Cardiac muscle cell (in vitro differentiated cells and primary cell): ENCODE measurements at places on chromosomes 6 and 20.

GRCh38 chr6:113824411-113824810 lies 32.7 kb upstream of the MARCKS start:
- DNase-seq, result no peak

DNA sequence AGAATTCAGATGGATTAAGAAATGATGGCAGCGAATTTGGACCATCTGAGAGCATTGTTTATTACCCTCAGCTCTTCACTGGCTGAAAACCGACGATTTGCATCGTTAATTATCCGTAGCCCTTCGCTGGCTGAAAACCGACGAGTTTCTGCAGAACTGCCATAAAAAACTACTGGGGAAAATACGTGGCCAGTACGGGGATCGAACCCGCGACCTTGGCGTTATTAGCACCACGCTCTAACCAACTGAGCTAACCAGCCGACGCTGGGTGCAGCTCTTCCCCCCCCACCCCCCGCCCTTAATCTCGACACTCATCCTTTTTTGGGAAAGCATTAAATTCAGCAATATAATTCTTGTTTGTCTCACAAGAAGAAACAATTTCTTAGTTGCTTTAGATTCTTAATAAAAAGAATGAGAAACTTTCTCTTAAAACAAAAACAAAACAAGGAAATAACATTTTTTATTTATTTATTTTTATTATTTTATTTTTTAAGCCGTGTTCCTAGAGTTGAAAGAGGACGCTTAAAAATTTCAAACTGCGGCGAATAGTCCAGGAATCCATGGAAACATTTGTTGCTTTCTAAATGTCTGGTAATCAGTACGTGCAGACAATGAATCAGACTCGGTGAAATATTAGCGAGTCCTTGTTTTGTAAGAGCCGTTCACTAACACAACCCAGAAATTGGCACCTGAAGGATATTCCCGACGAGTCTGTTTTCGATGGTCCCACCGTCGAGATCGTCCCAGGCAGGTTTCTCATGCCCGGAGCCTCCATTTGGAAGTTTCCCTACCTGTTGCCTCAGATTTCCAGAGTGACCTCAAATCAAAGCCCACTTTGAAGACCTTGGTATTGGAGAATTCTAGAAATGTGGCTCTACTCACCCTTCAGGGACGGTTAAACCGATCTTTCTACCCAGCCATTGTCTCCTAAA lies 27.8 kb downstream of the PRSS16 start:
- DNase-seq, result no peak

GRCh38 chr6:47083586-47084047 lies 41.5 kb upstream of the ADGRF1 start:
- peak; percentile 96 for DNase-seq

DNA sequence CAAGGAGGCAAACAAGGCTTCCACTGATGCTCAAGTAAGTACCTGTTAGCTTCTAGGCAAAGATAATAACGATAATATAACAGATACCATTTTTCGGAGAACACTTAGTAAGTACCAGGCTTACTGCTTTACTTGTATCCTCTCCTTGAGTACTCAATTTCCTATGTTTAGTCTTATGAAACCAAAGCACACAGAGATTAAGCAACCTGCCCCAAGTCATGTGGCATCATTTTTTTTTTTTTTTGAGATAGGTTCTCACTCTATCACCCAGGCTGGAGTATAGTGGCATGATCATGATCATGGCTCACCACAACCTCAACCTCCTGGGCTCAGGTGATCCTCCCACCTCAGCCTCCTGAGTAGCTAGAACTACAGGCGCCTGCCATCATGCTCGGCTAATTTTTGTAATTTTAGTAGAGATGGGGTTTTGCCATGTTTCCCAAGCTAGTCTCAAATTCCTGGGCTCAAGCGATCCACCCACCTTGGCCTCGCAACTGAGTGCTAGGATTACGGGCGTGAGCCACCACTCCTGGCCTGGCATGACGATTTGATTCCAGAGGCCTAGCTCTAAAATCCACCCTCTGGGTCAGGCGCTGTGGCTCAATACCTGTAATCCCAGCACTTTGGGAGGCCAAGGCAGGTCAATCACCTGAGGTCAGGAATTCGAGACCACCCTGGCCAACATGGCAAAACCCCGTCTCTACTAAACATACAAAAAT lies 14.0 kb downstream of the SPAG4 start:
- no peak for DNase-seq

- no peak for DNase-seq
Observed at GRCh38 chr6:51147756-51148155, 329.1 kb downstream of the TFAP2B start.

DNA sequence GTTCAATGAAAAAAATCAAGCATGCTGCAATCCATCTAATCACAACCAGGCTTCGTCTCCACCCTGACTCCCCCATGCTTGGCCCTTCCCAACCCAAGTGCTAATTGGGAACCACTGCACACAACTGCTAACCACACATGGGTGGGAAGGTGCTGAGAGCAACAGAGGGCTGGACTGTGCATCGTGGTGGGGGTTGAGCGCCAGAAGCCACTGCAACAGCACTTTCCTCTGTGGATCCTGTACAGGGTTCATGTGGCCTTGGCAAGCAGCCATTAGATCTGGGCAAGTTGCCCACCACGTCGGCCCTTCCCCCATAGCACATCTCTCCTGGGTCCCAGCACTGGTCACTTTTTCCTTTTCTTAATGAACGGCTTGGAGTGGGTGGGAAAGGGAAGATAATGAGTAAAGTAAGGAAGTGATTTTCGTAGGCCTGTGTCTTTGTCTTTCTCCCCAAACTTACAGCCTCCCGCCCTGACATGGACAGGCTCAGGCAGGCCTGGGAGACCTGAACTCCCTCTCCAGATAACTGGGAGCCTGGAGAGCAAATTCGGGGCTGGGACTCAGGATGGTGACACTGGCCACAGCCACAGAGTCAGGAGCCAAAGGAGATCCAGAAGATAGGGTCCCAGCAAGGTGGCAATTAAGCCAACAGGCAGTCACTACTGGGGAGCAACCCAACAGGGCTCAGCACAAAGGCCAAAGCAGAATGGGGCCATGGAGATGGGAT lies 34.4 kb upstream of the MRPS10 start:
- DNase-seq, result peak; percentile 84

DNA sequence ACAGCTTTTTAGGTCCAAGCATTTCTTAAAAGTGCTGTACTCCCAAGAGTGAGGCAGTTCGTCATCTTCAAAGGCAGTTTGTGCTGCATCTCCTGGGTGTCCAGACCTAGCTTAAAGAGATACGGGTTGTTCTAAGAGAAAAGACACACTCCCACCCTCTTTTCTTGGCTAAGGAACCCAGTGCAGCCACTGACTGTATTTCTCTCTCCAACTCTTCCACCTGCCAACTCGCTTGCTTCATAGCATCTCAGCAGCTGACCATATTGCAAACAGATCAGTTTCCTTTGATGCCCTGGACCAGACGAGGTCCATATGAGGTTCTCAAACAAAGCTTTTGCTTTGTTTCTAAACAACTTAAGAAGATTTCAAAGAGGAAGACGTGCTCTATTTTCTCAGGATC lies 101.1 kb downstream of the ISM1 start:
- no peak for DNase-seq

- DNase-seq, result no peak
Observed at GRCh38 chr6:31711233-31711632, 3.9 kb upstream of the LY6G6D start.

- no peak for DNase-seq
Observed at GRCh38 chr6:117072134-117072533, 193.2 kb upstream of the VGLL2 start.

DNA sequence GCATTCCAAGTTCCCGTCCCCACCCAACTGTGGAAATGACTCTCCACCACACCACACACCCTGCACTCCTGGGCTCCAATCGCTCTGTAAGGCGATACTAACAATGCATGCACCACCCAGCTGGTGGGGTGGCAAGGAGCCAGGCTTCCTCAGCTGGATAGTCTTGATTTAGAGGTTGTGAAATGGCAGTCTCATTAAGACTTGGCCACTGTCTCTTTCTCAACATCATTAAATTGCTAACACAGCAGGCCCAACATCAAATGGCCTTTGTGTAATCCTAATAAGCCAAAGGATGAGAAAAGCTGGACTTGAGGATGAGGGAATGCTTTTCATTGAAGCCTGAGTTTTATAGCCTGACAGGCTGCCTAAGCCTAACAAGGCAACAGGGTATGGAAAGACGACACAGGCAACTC lies 223.7 kb downstream of the GMDS start:
- DNase-seq, result no peak

GRCh38 chr6:83853178-83854000 lies at the start of gene RIPPLY2:
TSS of gene RIPPLY2 (plus strand) at chr6:83853360. CDS start at chr6:83853417, 57 bp downstream.
- DNase-seq, result peak; percentile 63

GRCh38 chr20:61173267-61173666 lies 78.8 kb upstream of the CDH4 start:
- DNase-seq, result no peak

- DNase-seq, result no peak
Observed at GRCh38 chr6:56687551-56687950, 44.9 kb upstream of the DST start.

- DNase-seq, result no peak
Observed at GRCh38 chr6:143698759-143699429, 21.1 kb downstream of the PHACTR2 start.

GRCh38 chr20:53161073-53161472 lies 188.9 kb downstream of the TSHZ2 start:
- no peak for DNase-seq

DNA sequence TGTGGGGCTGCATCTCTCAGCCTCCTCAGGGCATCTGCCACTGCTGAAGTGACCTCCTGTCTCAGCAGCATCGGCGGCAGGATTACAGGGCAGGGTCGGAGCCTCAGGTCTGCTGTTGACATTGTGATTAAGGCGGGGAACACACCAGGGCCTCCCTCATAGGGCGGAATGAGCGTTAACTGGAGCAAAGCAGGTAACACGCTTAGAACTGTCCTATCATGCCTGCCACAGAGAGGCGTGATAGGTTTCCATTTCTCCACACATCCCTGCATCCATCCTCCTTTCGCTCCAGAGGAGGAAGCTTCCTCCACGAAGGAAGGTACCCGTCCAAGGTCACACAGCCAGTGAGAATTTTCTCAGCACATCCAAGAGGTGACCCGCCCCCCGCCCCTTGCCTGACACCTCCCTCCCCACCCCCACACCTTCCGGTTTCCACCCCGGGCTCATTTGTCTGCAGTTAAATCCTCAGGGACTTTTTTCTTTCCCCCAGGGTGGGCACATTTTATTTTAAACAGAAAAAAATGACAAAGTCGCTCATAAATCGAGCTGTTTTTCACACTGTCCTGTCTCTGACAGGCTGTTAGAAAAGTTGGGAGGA lies 200.8 kb downstream of the TFAP2C start:
- no peak for DNase-seq

GRCh38 chr6:168239044-168239773 lies 80.4 kb downstream of the DACT2 start:
- no peak for DNase-seq

DNA sequence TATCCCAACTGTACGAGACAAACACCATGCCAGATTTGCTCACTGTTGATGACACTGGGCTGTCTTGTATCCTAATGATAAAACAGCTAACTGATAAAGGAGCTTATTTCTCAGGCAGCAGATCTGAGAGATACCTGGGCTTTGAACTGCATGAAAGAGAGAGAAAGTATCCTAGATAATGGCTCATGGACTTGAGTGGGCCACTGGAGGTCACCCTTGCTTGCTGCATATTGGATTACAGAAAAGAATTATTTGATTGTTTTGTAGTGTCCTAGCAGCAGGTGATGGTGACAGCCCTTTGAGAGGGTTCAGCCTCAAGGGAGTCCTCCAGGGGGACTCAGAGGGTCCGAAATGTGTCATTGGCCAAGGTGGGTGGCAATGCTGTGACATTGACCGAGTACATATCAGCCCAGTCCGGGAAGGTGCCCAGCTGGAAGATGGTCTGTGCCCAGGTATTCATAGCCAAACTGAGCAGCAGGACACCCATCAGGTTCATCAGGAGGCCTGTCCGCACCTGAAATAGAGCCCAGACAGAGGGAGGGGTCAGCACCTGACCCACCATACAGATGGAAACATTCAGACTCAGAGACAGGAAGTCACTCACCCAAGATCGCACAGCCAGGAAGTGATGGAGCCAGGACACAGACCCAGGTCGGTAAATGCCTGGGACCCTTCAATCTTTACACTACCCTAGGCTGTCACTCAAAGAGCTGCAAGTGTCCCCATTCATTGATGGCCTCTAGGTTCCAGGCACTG lies 9.4 kb upstream of the OCSTAMP start:
- no peak for DNase-seq

DNA sequence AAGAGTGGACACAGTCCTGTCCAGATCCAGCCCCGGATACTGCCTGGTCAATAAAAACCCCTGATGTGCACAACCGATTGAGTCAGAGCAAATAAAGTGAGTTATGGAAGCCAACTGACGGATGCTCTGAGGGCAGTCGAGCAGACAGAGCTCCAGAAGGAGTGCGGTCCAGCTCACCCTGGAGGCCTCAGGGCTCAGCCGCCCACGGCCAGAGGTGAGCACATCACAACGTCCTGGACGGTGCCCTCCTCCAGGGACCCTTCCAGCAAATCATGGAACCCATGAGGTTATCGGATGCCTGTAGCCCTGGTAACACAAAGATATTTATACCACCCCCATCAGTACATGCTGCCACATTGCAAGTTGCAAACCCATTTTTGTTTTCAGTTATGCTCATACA lies 44.0 kb upstream of the SMOC2 start:
- DNase-seq, result no peak

GRCh38 chr6:141482796-141483597 lies 649.7 kb upstream of the GJE1 start:
- no peak for DNase-seq

- DNase-seq, result peak; percentile 66
Observed at GRCh38 chr6:125528621-125529041, 220.8 kb upstream of the HEY2 start.

GRCh38 chr6:51349857-51350256 lies 531.2 kb downstream of the TFAP2B start:
- DNase-seq, result no peak

- no peak for DNase-seq
Observed at GRCh38 chr20:14724468-14724867, 387.1 kb upstream of the FLRT3 start.

GRCh38 chr6:106629859-106630163 lies 433 bp downstream of the QRSL1 start:
- DNase-seq, result no peak

DNA sequence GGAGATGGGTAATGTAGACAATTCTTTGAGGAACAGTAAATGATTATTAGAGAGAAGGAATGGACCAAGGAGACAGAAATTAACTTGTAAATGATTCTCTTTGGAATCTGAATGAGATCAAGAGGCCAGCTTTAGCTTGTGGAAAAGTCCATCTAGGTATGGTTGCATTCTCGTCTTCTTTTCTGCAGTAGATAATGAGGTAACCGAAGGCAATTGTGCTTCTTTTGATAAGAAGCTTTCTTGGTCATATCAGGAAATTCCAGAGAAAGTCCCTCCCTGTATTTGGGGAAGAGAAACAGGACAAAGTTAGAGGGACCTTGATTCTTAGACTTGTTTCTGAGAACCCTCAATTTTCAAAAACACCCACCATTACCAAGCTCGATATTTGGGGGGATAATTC lies 109.1 kb upstream of the PRSS16 start:
- DNase-seq, result no peak

DNA sequence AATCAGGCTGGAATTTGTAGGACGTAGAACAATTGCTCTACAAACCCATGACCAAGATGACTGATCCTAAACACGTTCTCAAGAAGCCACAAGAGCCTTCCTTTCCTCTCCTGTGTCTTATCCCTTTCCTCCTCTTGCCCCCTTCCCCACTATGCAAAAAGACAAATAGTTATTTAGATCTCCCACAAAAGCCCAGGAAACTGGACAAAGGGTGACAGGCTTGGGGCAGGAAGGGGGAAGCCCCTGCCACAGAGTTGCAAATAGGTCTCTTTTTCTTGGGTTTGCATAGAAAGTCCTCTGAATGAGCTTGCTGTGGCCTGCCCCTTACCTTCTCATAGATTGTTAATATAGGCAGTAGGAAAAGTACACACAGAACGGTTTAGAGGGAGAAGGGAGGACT lies 377.1 kb upstream of the BTBD3 start:
- no peak for DNase-seq
